Stimulated activated CD8-positive, alpha-beta memory T cell treated with anti-CD3 and anti-CD28 coated beads, Interleukin-7, amount 100 ng/mL, for 24 hours (primary cell): ENCODE measurements at places on chromosomes 6 and 20.

- no peak for DNase-seq
Measured at GRCh38 chr20:48847498-48848205, 19.9 kb upstream of the PREX1 start.

- no peak for DNase-seq
Measured at GRCh38 chr6:84057908-84058307, 24.3 kb downstream of the MRAP2 start.

DNA sequence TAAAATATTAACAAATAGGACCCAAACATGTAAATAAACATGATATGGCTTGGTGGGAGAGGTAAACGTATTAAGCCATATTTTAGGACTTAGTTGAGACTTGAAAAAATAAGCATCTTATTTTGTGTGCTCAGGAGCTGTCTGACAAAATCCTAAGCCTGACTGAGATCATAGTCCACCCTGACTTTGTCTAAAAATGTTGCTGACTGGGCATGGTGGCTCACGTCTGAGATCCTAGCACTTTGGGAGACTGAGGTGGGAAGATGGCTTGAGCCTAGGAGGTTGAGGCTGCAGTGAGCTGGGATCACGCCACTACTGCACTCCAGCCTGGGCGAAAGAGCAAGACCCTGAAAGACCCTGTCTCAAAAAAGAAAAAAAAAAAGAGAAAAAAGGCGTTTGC is 52.1 kb downstream of the AIG1 start:
- no peak for DNase-seq

DNA sequence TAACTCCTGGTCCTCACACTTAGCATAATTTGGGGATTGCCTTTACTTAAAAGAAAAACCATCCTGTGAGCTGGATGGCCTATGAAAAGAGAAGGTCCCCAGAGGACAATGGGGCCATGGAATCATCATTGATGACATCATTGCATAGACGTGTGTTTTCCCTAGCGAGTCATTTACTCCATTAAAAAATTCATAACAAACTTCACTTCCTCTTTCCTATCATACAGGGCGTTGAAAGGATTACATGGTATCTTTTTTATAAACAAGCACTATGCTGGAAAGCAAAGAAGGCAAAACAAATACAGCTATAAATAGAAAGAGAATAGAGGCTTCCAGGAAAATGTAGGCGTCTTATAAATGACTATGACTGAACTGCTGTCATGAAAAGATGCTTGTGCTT is 11.3 kb upstream of the COL12A1 start:
- no peak for DNase-seq

GRCh38 chr6:35024551-35025054 is 116.5 kb downstream of the TCP11 start:
- DNase-seq, result no peak
